ENCODE measurements at places on chromosomes 4 and X.

DNA sequence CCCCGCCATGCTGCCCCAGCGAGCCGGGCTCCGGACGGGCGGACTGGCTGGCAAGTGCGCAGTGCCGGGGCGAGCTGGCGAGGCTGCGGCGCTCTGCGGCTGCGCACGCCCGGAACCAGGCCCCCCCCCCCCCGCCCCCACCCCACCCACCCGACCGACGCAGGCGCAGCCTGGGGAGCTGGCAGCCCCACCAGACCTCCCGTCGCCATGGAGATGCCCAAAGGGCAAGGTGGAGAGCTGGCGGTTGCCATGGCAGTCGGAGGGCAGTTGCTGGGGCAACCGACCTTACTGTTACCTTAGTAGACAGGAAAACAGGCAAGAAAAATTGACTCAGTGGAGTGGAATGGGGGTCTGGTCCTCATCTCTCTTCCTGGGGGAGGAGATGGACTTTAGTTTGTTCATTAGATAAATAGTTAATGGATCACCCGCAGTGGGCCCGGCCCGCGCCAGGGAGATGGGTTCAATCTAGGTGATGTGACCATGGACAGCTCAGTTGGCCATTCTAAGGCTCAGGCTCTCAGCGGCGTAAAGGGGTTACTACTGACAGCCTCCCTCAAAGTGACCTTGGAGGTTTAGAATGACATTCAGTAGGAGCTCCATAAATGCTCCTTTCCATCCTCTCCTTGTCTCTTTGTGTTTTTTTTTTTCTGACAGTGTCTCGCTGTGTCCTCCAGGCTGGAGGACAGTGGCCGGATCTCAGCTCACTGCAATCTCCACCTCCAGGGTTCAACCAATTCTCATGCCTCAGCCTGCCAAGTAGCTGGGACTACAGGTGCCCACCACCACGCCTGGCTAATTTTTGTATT is at the start of gene PCSK1N:
Gene PCSK1N, minus strand, starts transcription at position 87 of the 806 bp plus-strand sequence. Its CDS starts 78 bp downstream, at position 9.
- no peak for DNase-seq

DNA sequence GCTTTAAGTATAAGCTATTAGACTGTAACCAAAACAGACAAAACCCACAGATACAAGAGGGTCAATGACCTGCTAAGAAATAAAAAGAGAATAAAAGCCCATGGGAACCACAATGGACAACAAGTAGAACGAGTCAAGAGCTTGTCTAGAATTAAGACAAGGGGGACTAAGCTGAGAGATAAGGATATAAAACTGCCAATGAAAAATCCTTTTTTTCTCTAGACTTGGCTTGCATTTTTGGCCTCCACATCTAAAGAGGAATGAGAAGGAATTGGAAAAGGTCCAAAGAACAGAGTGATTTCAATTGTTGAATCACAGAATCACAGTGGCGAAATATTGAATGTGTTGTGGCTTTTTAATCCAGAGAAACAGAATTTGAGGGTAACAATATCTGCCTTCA is 135.7 kb downstream of the QDPR start:
- no peak for DNase-seq

DNA sequence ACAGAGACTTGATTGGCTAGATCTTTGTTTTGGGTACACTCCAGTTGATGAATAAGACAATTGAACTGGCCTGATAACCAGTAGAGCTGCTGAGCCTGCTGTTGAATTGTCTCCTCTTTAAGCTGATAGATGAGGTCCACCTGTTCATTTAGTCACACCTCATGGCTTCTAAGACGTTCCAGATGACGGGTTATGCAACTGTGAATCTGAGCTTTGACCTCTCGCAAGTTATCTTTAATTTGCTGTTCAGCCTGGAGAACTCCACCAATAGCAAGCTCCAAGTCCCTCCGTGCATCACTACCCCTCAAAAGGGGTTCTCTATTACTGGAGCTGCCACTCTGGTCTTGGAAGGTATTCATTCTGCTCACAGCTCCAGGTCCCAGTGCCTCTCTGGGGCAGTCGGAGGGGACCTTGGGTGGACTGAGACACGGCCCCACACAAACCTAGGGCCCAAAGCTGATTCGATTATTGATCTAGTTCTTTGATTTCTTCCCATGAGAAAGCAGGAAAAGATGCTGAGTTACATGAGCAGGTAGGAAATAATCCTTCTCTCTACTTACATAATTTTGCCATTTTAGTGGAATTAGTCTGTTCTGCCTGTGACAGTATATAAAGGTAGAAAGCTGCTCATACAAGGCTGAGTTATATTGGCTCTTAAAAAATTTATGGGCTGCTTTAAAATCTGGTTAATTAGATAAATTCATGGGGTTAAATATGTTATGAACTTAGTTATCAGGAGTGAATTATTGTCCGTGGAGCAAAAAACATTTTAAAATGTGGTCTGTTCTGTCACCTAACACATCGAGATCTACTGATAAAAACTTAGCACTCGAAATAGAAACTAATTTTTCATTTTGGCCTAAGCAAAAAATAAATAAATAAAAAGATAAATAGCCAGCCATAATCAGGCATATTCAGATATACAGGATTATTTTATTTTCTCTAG is 6.8 kb downstream of the MMAA start:
- no peak for DNase-seq

- DNase-seq, result no peak
Measured at GRCh38 chr4:125313497-125313896, 1.3 kb upstream of the FAT4 start.
